ENCODE measurements at places on chromosomes 4 and X.

GRCh38 chr4:169741569-169741968 is 16.2 kb downstream of the HPF1 start:
- DNase-seq, result peak; percentile 25

GRCh38 chrX:154357205-154357604 is 17.2 kb downstream of the FLNA start:
- DNase-seq, result no peak

DNA sequence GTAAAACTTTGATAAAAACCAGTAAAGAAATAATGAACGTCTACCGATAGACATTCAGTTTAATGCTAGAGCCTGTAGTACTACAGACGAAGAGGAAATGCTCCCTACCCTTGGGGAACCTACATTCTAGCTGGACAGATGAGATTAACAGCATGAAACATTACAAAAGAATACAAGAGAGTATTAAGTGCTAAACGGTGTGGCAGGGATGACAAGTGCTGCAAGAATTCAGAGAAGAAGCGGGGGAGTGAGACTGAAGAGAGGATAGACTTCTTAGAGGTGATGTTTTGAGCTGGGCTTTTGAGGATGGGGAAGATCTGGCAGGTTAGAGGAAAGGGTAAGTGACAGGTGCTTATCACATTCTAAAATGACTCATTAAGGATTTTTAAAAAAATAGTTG is 52.6 kb upstream of the ESX1 start:
- peak; percentile 27 for DNase-seq

- no peak for DNase-seq
Measured at GRCh38 chrX:40459571-40460158, 121.1 kb upstream of the ATP6AP2 start.

GRCh38 chr4:68773699-68774098 is 42.1 kb upstream of the UGT2B10 start:
- DNase-seq, result no peak

DNA sequence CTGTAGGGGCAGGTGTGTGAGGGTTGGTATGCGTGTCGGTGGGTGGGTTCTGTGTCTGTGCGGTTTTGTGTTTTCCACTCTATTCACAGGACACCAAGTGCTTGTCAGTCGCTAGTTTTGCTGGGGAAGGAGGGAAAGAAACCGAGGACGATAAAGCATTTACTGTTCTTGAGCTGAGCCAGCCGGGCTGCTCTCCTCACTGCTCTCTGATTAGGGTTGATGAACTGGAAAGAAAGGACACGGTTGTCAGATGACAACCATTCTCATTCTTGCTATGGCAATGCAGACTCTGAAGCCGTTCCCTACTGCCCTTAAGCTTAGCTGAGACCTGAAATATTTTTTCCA is 832 bp downstream of the EGFL6 start:
- DNase-seq, result no peak

- peak; percentile 49 for DNase-seq
Measured at GRCh38 chr4:98517218-98518021, 141.0 kb downstream of the TSPAN5 start.

GRCh38 chrX:104168127-104168526 is 1.9 kb downstream of the FAM199X start:
- DNase-seq, result no peak

DNA sequence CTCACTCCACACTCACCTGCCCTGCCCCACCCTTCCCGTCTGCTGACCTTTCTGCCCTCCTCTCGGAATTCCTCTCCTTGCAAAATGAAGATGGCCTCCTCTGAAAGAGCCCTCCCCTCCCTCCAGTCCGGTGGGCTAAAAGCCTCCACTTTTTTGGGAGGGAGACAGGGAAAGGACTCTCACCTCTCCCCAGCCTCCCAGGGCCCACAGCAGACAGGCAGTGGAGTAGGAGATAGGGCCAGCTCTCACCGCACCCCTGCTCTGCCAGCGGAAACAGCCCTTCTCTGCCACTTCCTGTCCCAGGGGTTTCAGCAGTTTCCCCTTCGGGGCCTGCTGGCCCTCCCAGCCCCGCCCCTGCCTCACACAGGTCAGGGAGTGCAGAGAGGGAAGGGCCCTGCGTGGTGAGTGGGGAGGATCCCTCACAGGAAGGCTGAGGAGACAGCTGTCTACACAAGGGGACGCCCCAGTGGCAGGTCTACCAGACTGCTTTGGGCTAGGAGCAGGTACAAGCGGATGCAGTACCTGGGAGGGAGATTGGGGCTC is 18.2 kb downstream of the ELF4 start:
- peak; percentile 4 for DNase-seq
